Skin of body (tissue), 3 donors: ENCODE measurements at places on chromosomes 2 and 18.

GRCh38 chr18:75638776-75639471 lies 211.4 kb upstream of the SMIM21 start:
- peak; percentile 92 for DNase-seq

DNA sequence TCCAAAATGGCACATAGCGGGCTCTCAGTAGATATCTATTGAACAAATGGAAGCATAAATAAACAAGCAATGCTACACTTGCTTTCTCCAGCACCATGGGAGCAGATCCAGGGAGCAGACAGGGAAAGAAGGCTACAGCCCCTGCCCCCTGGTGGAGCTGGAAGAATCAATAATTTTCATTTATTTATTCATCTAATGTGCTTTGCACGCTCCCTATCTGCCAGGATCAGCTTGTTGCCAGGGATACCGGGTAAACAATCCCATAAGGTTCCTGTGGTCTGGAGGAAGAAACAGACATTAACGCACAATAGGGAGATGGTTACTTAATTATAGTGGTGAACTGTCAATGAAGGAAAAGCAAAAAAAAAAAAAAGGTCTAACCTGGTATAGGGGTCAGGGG lies 40.1 kb upstream of the CLASP1 start:
- DNase-seq = peak; percentile 70

- DNase-seq = no peak
Measured at GRCh38 chr2:86499326-86499725, 58.2 kb downstream of the KDM3A start.

DNA sequence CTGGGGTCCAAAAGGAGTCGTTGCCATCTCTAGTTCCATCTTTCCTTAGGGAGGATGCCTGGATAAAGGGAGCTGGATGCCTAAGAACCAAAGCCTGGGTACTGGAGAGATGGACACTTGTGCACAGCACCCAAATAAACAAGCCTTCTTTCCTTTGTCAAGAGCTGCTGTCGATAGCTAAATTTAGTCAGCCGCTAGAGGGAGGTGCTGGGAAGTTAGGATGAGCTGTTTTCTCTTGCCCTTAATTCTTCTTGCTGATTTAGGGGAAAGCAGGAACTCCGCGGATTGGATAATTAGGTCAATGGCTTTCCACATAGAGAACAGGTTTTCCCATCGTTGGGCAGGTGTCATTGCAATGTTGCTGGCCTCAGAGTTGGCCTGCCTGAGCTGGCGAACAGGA lies 30.9 kb upstream of the SERPINB12 start:
- peak; percentile 6 for DNase-seq

GRCh38 chr18:59833785-59834184 lies 66.0 kb upstream of the PMAIP1 start:
- no peak for DNase-seq

DNA sequence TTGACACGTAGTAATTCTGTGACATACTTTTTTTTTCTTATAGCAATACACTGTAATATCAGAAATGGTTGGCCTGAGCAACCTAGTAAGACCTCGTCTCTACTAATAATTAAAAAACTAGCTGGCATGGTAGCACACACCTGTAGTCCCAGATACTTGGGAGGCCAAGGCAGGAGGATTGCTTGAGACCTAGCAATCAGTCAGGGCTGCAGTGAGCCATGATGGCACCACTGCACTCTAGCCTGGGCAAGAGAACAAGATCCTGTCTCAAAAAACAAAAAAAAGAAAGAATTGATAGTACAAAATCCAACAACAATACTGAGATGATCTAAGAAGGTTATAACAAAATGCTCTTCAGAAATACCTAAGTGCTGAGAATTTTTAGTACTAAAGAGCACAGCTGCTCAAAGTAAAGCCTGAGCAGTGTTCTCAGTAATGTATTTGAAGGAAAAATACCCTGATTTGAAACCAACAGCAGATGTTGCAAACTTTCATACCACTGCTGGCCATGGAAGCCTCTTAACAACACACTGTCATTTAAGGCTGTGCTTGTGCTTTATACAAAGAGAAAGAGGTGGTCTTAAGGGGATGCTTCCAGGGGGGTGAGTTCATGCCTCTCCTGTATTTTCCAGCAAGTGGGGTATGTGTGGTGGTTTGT lies 132.6 kb upstream of the CDCA7 start:
- DNase-seq = no peak

- no peak for DNase-seq
Measured at GRCh38 chr2:8380566-8380965, 301.3 kb upstream of the ID2 start.

DNA sequence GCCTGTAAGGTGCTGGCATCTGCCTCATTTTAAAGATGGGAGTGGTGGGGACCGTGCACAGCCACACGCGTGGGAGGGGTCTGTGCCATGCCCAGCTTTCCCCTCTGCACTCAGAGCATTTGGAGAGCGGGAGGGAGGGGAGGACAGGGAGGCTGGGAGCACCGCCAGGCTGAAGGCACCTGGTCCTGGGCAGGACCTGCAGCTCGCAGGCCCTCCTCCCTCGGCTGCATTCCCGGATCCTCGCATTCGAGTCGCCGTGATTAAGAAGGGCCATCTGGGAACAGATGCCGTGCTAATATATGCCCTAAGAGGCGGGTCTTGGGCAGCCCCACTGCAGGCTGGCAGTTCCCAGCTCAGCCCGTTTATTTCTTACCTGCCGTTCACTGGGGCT lies 84.0 kb downstream of the PTGR3 start:
- no peak for DNase-seq

DNA sequence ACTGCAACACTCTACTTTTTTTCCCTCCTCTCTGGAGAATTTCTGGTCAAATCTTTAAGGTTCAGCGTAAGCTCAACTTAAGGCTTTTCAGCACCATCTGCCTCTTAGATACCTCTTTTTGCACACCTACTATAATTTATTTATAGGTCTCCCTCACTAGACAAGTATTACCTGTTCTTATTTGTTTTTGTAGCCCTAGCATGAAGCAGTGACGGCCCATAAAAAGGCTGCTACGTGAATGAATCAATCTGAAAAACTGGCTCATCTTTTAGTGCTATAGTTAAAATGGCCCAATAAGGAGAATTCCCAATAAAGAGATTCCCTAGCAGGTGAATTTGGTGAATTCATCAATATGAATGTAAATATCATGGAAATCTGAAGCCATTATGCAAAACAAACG lies 6.5 kb downstream of the RNF149 start:
- DNase-seq = no peak

DNA sequence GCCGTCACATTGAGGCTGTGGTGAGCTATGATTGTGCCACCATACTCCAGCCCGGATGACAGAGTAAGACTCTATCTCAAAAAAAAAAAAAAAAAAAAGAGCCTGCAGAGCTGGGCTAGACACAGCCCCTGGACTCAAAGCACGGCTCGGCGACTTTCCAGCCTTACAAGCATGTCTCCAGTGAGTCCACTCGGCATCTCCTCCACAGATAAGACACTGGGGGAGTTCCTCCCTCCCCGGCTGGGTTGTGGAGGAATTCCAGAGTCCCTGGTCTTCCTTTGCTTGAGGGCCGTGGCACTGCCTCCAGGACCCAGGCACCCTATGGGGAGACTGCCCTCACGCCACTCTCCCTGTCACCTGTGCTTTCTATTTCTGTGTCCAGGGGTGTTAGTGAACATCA lies 30.9 kb upstream of the RPL31 start:
- no peak for DNase-seq

- DNase-seq = no peak
Measured at GRCh38 chr2:21117688-21118087, 6.1 kb upstream of the TDRD15 start.

- DNase-seq = no peak
Measured at GRCh38 chr2:46695283-46695682, 215.9 kb downstream of the TMEM247 start.

- no peak for DNase-seq
Measured at GRCh38 chr2:177245010-177245422, 19.5 kb downstream of the NFE2L2 start.

DNA sequence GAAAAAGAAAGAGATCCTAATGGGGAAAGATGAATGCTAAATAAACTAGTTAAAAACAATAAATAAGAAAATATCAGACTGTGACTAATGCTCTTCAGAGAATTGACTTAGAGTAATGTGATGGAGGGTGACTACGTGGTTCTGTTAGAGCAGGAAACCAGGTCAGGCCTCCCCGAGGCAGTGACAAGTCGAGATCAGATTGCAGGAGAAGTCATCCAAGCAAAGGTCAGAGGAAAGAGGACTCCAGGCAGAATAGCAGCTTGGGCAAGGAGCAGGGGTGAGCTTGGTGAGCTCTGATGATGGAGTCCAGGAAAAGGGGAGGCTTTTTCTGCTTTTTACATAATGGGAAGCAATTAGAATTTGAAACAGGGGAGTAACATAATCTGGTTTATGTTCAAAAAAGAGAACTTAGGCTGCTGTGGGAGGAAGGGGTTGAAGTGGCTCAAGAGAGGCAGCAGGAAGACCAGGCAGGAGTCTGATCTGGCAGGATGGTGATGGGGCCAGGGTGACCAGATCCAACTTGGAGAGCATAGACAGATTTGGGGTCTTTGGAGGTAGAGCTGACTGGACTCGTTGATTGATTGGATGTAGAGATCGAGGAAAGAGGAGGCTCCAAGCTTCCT lies 27.3 kb upstream of the ITGB6 start:
- no peak for DNase-seq

- peak; percentile 7 for DNase-seq
Measured at GRCh38 chr2:232731470-232731869, 34.3 kb downstream of the GIGYF2 start.

DNA sequence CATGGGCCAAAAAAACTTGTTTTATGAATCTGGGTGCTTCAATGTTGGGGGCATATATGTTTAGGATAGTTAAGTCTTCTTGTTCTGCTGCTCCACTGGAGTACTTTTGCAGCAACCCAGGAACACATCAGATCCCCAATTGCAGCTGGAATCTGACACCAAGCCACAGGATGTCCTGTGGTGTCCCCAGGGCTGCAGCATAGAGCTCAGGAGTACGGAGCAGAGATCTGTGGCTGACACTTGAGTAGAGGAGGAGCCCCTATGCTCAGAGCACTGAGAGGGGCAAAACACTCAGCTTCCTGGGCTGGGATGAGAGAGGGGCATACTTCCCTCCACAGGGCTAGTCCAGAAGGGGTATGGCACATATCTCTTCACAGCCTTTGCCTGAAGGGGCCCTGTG lies 138.9 kb upstream of the ERBB4 start:
- DNase-seq = no peak

GRCh38 chr18:43601432-43601831 lies 324.1 kb upstream of the SYT4 start:
- DNase-seq = no peak

DNA sequence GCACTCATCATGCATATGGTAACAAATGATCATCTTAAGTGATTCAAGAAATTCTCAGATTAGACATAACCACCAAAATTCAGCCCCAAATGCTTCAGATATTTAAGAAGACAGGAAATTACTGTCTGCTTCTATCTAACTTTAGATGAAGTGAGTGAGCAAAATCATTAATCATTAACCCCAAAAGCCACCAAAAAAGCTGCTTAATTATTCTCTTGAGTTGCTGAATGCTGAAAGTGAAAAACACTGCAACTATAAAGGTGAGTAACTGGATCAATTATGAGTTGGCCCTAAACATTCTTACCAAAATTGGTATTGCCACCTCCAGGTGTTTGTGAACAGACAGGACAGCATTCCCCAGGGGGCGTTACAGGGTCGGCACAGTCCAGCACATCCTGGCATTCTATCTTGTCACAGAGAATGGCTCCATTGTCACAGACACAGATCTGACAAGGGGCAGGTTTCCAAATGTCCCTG lies 69.6 kb downstream of the COL5A2 start:
- DNase-seq = no peak

DNA sequence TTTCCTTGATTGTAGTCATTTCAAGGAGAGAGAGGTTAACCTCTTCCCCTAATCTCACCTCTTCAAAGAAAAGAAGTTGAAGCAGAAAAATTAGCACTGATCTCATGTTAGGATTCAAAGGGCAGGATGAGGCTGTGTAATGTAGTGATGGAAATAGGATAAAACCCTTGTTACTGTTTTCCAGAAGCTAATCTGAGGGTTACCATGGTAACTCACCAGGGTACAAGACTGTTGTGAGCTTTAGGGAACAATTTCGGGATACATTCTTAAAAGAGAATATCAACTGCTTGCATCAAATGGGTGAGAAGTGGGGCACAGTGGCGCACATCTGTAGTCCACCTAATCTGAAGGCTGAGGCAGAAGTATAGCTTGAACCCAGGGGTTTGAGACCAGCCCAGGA lies 64.9 kb upstream of the SLC39A10 start:
- DNase-seq = no peak

DNA sequence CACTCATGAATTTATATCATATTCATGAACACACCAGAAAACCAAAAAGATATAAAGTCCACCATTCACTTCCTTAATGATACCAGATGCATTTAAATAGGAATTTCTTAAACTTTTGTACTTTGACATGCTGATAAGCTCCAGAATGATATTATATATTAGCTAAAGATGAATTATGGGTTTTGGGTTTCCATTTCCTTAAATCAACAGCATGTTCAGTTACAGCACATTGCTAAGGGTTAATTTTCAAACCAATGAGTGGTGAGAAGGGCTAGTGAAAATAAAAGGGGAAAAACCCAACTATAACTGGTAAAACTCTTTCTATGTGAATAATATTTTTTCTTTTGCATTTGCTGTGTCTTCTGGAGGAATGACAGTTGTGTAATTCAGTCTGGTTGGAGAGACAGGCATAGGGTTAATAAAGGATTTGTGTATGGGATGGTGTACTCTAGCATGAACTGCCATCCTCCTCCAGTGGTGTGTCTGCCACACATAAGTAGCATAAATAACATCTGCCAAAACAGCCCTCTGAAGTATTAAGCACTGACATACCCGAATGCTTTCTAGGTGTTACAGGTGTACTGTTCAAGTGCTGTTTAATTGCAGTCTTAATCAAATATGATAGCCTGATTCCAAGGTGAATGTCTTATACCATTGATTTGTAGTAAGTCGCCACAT lies 19.3 kb upstream of the CPS1 start:
- no peak for DNase-seq

GRCh38 chr18:58042826-58043490 lies 1.1 kb upstream of the NEDD4L start:
- no peak for DNase-seq

- no peak for DNase-seq
Measured at GRCh38 chr18:73283788-73284187, 416.0 kb upstream of the NETO1 start.

DNA sequence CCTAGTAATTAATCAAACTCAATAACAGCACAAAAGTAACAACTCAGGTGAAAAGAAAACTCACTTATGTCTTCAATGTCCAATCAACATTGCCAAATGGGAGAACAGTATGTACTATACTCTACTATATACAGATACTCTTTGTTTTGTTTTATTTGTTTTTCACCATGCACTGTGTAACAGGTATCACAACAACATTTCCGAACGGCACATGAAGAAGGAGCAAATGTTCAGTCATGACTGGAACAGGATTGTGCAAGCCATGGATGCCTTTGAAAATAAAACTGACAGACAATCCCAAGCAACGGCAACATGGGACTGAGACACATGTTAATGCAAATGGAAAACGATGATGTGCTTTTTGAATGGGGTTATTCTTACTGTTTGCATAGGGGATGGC lies 334.9 kb upstream of the THUMPD2 start:
- DNase-seq = no peak

GRCh38 chr2:147525819-147526489 lies 318.9 kb upstream of the ACVR2A start:
- DNase-seq = no peak

GRCh38 chr2:204108330-204108751 lies 171.8 kb downstream of the ICOS start:
- DNase-seq = peak; percentile 74

- DNase-seq = peak; percentile 71
Measured at GRCh38 chr2:109322111-109322510, 193.1 kb downstream of the SH3RF3 start.

GRCh38 chr2:37337620-37338280 lies 6.7 kb upstream of the QPCT start:
- DNase-seq = no peak

- no peak for DNase-seq
Measured at GRCh38 chr2:51511002-51511401, 479.1 kb upstream of the NRXN1 start.
